Stimulated activated CD4-positive, alpha-beta T cell treated with anti-CD3 and anti-CD28 coated beads, Interleukin-2, amount 100 ng/mL, for 24 hours (primary cell): ENCODE measurements at places on chromosomes 6 and 20.

- DNase-seq: no peak
Measured at GRCh38 chr6:18400831-18401446, 13.8 kb downstream of the RNF144B start.

- DNase-seq: no peak
Measured at GRCh38 chr6:42332916-42333315, 115.3 kb upstream of the MRPS10 start.

DNA sequence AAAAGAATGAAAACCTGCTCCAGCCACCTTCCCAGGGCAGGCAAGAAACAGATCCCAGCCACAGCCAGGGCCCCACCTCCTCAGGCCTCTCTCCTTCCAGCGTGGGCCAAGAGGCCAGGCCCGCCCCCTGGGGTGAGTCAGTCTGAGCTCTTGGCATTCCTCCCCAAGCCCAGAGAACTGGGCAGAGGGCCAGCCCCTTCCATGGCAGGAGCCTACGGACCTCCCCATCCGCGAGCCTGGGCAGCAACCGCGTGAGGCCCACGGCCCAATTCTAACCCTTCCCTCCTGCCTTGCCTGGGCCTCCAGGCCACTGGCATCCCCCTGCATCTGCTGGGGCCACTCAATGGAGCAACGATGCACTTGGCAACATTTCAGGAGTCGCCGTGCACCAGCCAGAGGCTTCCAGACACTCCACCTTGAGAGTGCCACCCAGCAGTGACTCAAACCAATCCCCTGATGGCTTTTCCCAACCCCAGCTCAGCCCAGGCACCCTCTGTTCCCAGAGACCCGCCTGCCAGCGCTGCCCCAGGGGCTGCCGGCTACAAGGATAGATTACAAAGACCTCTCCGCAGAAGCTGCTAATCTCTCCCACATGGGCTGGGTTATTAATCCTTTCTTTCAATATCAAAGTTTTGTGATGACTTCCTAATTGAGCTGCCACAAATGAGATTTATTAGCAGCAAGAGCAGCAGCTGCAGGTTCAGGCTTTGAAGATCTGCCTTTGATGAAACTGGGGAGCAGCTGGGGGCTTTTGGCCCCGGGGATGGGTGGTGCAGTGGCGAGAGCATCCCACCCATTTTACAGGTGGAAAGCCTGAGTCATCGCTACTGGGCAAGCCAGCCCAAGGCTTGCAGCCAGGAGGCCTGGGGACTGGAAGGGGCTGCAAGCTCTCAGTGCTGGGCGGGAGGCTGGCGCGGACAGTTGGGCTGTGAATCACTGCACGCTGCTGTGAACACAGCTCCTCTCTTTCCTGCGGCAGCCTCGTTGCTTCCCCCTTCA lies 85.7 kb downstream of the NFATC2 start:
- DNase-seq: no peak

DNA sequence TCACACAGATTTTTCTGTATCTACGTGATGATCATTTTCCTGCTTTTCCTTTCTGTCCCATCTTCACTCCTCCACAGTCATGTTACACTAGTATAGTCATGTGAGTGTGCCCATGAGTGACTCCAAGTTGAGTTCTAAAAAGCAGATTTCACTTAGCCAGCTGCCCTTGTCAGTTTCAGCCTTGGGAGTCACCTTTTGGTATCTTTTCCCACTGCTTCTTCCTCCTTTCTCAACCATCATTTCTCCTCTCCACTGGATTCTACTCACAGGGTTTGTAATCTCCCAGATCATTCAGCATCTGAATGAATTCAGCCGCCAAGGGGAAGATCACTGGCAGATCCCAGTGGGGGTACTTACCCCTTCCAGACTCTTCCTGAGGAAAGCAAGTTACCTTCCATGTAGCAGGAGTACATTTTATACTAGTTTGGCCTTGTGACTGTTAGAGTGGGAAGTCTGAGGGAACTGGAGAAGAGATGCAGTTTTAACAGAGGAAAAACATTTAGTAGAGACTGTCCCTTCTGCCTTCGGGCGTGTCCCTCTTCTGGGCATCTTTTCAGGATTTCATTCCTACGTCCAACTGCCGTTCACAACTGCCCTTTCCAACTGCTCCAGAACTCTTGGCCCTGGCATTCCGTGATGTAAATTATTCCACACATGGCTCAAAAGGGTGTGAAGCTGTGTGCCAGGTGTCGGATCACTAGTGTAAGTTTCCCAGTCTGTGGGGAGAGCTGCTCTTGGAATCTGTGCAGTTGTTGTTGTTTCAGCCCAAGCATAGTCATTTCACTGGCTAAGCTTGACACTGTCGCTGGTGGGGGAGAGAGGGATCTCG lies 38.9 kb downstream of the BICRAL start:
- DNase-seq: no peak

DNA sequence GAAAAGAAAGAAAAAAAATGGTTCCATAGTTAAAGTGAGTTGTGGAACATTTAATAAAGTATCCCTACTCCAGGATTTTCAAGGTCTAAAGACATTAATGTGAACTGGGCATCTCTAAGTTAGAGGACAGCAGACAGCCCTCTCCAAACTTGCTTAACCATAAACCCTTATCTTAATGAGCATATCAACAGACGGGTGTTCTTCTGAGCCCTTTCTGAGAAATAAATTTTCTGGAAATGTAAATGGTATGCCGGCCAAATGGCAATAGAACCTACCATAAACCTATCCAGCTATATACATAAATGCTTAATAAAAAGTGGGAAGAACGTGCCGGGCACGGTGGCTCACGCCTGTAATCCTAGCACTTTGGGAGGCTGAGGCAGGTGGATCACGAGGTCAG lies 12.5 kb downstream of the SLC18B1 start:
- DNase-seq: no peak

DNA sequence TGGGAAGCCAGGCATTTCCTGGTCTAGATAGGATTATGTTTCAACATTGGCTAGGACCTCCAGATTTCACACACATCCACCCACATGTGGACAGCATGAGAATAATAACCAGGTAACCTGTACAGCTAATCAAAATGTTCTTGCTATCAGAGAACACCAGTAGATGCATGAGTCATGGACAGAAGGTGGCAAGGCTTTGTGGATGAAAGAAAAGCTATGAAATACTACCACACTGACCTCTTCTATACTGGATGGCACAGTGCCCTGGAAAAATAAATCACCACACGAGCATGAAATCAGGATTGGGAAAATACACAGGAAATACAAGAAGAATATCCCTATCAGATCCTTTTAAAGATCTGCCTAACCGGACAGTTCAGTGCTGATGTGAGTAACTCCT lies 113.0 kb downstream of the GMDS start:
- no peak for DNase-seq

DNA sequence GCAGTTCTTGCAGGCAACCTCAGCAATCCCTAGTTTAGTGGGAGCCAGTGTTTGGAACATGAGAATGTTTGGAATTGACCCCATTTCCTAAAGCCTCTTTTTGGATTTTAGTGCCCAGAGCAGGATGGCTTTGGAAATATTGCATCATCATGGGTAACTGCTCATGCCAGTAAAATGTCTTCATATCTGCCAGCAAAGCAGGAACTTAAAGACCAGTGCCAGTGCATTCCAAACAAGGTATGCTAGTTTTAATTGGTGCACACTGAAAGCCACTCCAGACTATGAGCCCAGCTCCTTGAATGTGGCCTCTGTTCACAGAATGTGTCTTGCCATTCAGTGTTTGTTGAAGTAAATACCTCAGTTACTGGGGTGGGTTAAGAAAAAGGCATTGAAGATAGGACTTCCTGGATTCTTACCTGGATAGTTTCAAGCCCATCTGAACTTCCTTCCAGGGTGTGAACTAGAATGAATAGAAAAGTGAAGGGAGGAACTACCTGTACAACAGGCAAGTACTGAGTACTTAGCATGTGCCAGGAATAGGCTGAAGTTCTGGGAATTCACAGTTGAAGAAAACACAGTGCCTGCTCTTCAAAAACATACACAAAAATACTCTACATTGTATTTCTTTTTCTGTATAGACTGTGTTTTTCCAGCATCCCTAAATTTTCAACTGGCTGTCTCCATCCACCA lies 70.5 kb downstream of the COL19A1 start:
- DNase-seq: no peak

DNA sequence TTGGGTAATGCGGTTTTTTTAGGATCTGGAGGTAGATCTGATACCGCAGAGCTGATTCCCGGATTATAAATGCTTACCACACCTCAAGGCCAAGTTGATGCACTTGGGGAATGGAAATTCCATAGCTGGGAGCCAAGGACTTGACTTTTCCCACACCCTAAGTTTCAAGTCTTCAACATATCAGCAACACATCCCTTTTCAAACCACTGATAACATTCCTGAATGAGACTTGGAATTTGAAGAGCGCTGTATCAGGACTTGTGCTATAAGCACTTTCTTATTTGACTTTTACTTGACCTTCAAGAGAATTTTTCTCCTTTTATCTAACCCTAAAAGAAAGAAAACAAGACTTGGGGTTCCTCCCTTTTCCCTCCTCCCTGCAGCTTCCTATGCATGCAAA lies 90.6 kb upstream of the NAA20 start:
- no peak for DNase-seq

GRCh38 chr20:35049776-35050352 lies 42.7 kb downstream of the TRPC4AP start:
- no peak for DNase-seq

GRCh38 chr6:106359959-106360409 lies 533 bp upstream of the CRYBG1 start:
- DNase-seq: no peak

DNA sequence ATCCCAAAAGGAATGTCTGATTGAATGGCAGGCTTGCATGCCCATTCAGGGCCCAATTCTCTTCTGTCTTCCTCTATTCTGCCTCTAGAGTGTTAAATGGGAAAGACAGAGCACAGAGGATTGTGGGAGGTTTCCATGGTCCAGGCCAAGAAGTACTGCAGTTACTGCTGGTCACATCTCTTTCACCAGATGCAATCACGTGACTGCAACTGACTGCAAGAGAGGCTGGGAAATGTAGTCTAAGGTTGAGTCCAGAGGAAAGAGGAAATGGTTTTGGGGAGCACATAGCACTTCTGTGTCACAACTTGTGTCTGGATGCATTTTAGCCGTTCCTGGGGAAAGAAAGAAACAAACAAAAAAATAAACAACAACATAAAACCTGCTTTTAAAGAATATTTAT lies 336.4 kb upstream of the BTBD3 start:
- DNase-seq: no peak

- DNase-seq: no peak
Measured at GRCh38 chr6:44569131-44569530, 181.6 kb downstream of the CDC5L start.

GRCh38 chr20:31675828-31676608 lies 38.3 kb downstream of the COX4I2 start:
- peak; percentile 60 for DNase-seq

GRCh38 chr20:54204481-54204880 lies 3.4 kb upstream of the PFDN4 start:
- DNase-seq: no peak

GRCh38 chr20:36861875-36862801 lies 13.8 kb upstream of the TLDC2 start:
- no peak for DNase-seq

DNA sequence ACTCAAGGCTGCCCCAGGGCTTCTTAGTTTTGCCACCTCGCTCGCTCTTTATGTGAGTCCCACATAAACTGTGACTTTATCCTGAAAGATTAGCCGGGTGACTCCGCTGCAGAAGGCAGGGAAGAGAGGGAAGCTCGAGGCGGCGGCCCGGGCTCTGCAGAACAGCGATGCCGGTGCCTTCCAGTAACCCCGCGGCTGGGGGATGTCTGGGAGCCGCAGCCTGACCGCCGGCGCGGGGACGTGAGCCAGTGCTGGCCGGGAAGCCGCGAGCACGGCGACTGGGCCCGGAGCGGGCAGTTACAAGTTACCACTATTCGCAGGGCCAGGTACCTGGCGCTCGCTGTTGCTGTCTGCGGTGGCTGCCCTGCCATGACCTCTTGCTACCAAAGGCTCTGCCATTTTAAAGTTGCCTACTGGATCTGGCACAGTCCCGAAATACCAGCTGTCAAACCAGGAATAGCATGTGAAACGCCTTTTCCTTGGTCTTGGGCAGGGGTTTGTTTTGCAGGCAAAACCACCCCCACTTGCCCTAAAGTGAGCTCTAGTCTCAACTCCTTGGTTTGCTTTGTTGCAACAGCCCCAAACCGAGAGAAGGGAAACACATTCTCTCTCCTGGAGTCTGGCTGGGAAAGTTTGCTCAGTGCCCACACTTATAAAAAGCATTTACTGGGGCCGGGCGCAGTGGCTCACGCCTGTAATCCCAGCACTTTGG lies 124.0 kb upstream of the SLC2A12 start:
- DNase-seq: no peak

GRCh38 chr6:96234444-96234843 lies 218.7 kb downstream of the FUT9 start:
- no peak for DNase-seq

- no peak for DNase-seq
Measured at GRCh38 chr6:139370999-139371345, 3.5 kb downstream of the CITED2 start.

GRCh38 chr6:33433001-33433543 lies 13.2 kb downstream of the SYNGAP1 start:
- no peak for DNase-seq

- DNase-seq: no peak
Measured at GRCh38 chr20:32663335-32664011, 10.3 kb downstream of the C20orf203 start.

DNA sequence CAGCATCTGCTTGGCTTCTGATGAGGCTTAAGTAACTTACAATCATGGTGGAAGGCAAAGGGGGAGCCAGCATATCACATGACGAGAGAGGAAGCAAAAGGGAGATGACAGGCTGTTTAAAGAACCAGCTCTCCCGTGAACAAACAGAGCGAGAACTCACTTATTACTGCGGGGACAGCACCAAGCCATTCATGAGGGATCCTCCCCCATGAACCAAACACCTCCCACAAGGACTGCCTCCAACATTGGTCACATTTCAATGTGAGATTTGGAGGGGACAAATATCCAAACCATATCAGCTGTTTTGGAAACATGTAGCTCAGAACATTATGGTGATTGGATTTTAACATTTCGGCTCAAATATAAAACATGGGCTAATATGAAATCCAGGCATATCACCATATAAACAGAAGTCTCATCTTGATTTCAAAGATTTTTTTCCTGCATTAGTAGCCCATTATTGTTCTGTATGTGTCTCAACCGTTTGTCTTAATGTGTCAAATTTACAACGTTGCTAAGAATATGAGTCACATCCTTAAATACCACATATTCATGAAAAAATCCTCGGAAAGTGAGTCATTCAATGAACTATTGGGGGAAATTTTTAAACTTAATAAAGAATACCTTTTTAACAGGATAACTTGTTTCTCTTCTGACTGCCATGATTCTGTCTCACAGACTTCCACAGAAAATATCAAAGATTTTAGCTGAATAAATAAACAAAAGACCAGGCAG lies 894.3 kb downstream of the TFAP2A start:
- DNase-seq: no peak

- no peak for DNase-seq
Measured at GRCh38 chr20:20856306-20856705, 143.9 kb upstream of the RALGAPA2 start.

DNA sequence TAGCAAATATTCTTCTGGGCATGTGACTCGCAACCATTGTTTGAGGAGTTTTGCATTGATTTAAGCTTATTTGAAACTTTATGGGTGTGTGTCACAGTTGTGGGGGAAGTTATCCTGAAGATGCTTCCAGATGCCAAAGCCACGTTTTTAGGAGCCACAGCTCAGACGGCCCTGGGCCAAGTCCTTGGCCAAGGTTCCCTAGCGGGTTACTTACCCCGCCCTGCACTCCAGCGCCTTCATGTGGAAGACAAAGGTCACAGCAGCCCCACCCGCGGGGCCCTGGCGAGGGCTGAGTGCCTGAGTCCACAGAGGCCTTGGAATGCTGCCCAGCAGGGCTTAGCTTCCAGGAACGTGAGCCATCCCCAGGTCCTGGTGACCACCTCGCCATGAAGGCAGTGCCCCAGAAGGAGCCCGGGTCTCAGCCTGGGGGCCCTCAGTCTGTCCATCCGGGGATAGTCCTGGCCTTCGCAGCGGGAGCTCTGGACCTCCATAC lies 308.3 kb downstream of the CDH4 start:
- no peak for DNase-seq
